ENCODE measurements at places on chromosomes 6 and 20.

- DNase-seq, result no peak
These were observed 104.4 kb downstream of the MYLK4 start for GRCh38 chr6:2646346-2646745.

GRCh38 chr20:35907017-35907701, 47.1 kb downstream of the SCAND1 start:
- peak; percentile 43 for DNase-seq

- peak; percentile 40 for DNase-seq
These were observed 60.2 kb downstream of the CHMP4B start for GRCh38 chr20:33871362-33871761.

GRCh38 chr6:139482287-139482686, 107.8 kb upstream of the CITED2 start:
- DNase-seq, result no peak

- DNase-seq, result no peak
These were observed 544 bp upstream of the KHDC1 start for GRCh38 chr6:73263570-73263909.

DNA sequence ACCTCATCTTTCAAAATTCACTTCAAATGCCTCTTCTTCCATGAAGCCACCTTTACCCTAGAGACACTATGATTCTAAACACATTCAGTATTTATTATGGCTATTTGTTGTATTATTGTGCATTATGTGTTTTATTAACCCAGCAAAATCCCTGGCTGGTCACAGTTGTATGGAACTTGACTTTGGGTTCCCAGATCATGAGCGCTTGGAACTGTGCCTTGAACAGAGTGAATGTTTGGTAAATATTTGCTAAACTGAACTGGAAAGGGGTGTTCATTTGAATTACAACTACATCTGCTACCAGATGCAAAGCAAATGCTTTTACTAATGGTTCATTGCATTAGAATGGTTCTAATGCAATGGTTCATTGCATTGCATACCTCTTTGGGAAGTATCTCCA, 259.8 kb downstream of the PKHD1 start:
- no peak for DNase-seq

- DNase-seq, result no peak
These were observed 121.3 kb downstream of the TFAP2C start for GRCh38 chr20:56750430-56750829.

- no peak for DNase-seq
These were observed 26.8 kb downstream of the RRBP1 start for GRCh38 chr20:17655286-17655651.

GRCh38 chr6:33975661-33976436, 170.0 kb downstream of the GRM4 start:
- no peak for DNase-seq

GRCh38 chr6:28203201-28203600, 21.9 kb upstream of the ZSCAN9 start:
- DNase-seq, result no peak

GRCh38 chr6:161088676-161089328, 97.2 kb downstream of the MAP3K4 start:
- DNase-seq, result no peak

DNA sequence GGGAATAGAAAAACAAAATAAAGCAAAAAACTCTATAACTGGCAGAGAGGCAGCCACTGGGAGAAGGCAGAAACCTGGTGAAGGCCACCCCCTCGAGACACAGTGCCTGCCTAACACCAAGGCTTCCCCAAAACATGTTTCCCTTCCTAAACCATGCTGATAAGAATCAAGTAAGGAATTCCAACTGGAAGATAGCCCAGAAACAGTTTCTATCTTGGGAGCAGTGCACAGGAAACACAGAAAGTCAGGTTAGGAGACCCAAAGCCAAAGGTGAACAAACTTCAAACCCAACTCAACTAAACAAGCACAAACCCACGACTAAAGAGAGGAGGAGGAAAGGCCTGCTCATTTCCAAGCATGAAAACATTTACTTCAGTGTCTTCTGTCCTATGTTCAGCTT, 433.7 kb upstream of the RGS17 start:
- DNase-seq, result no peak

DNA sequence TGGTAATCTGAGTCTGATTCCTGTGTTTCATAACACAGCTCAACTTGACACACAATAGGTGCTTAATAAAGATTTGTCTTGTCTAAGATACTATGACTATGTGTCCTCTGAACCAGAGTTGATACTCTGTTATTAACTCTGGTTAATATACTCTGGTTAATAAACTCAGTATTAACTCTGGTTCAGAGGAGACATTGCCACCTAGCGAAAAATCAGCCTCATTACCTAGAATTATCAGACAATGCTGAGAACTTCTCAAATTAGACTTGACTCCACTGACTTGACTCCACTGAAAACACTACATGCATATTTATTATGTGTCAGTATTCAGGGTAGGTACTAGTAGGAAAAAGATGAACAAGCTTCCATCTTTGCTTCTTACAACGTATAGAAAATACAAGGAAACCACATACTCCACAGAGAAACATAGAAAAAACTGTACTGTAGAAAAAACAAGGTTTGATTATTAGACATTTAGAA, 73.9 kb downstream of the AHI1 start:
- peak; percentile 22 for DNase-seq

DNA sequence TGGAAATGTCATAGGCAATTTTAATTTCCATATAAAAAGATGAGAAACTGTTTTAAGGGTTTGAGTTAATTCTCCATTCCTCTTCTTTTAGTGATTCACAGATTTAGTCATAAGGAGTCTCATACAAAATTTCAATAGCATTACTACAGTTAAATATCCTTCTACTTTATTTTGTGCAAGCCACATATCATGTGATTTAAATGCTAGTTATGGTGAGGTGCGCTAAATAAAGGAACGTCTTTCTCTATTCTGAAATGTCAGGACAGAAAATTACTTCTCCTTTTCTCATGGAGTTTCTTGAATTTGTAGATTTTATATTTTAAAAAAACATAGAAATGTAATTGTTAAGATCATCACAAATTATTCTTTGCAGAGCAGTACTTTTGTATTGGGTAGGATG, 50.0 kb upstream of the SUPT3H start:
- no peak for DNase-seq

GRCh38 chr6:105210932-105211531, 31.2 kb upstream of the POPDC3 start:
- DNase-seq, result no peak

- peak; percentile 20 for DNase-seq
These were observed 70.7 kb downstream of the SOBP start for GRCh38 chr6:107560657-107561056.

GRCh38 chr6:34073540-34073939, 72.3 kb downstream of the GRM4 start:
- DNase-seq, result no peak

- DNase-seq, result no peak
These were observed 58.3 kb upstream of the GGTLC1 start for GRCh38 chr20:24046888-24047287.

DNA sequence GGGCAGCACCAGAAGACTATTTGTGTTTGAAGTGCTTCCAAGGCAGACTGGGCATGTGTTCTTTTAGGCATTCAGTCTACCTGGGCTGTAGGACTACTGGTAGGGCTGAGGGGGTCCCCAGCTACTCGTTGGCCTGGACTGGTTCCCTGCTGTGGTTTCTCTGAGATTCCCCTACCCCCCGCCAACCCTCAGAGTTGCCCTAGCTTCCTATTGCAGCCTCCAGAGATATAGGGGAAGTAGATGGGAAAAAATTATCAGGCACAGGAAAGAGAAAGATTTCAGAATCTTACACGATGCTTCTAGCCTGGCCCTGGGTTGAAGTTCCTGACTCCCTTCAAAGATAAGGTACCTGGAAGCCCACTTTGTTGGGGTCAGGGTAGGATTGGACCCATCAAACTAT, 22.5 kb downstream of the BRPF3 start:
- peak; percentile 33 for DNase-seq

DNA sequence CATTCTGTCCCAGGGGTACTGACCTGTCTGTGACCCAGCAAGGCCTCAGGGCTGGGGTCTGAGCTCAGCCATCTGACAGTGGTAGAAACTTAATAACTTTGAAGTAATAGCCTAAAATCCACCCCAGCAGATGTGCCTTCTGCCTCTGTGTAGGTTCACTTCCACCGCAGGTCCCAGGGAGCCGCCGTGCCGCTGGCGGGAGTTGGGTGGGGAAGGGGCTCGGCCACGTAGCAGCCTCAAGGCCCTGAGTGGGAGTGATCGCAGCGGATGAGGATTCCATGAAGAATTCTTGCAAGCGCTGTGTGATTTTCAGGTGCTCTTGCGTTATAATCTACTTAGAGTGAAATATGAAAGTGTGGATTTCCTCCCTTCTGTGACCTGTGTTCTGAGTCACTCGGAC, 163.7 kb downstream of the DTNBP1 start:
- DNase-seq, result no peak

- DNase-seq, result no peak
These were observed 13.4 kb upstream of the RPS6KA2 start for GRCh38 chr6:166640342-166641043.

- DNase-seq, result no peak
These were observed 277.4 kb upstream of the CNR1 start for GRCh38 chr6:88443554-88443953.

Data from adrenal gland (tissue), 19 donors.